ENCODE measurements at places on chromosomes 13 and 19.

GRCh38 chr19:10295305-10295846 is 5.6 kb downstream of the ICAM5 start:
- DNase-seq = no peak

- DNase-seq = no peak
Measured at GRCh38 chr13:112248406-112248760, 127.8 kb upstream of the SPACA7 start.

GRCh38 chr13:40963927-40964326 is 55.2 kb downstream of the ELF1 start:
- DNase-seq = no peak

DNA sequence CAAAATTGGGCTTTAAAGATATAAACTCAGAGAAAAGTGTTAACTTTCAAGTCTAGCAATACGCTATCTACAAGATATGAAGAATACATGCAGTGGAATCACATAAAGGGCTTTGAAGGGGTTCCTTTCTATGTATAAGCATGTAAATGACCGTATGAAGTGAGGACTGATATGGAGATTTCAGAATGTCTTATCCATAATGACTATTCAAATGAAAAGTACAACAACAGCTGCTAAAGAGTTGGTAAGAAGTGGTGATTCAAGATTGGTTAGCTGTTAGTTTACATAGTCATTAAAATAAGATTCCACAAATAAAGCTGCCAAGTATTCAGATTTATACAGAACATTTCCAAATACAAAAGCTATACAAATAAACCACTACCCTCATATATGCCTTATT is 153.4 kb upstream of the STARD13 start:
- DNase-seq = no peak

DNA sequence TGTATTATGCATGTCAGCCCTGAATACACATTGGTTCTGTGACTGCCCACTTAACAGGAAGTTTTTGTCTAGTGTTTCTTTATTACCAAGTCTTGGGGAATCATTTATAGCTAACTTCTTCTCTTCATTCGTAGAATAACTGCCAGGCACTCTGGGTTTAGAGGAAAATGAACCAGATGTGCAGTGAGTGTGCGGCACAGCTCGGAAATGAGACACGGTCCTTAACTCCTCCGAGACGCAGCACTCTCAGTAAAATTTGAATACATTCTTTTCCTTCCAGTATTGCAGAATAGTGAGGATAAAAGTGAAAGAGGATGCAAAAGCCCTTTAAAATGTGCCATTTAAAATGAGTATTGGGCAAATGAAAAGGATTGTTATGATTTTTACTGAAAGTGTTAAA is 29.2 kb downstream of the ATP8A2 start:
- DNase-seq = no peak

GRCh38 chr13:94780421-94780820 is 68.1 kb upstream of the SOX21 start:
- DNase-seq = no peak

DNA sequence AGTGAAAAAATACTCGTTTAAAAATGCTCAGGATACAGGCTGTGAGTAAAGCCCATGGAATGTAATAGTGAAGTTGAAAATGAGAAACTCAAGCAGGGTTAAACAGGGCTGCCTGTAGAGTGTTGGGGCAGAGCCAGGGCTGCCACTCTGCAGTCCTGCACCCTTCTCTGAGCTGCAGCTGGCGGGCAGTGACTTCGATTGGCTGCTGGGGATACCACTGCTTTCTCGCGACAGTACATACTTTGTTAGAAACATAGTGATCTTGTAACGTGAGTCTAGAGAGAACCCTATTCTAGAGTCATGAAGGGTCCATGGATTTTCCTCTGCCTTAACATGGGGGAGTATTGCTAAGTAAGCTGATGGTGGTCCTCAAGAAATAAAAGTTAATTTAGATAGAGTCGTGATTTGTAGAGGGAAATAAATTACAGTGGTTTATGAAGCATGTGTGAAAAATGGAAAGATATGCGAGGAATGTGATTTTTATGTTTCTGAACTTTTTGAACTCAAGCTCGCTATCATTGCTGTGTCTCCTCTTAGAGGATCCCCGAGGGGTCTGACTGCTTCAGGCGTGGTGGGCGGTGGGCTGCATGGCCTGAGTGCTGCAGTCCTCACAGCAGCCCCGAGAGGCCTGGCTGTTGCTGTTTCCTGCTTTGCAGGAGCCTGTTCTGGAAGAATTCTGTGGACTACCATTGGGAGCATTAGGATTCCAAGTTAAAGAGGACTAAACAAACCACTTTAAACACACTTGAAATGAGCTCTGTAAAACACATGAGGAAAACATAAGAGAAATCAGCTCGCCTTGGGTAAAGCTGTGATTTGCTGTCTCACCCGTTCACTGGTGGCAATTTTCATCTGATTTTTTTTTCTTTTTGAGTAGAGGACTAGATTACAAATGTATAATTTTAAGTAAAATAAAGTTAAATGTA is 95.7 kb downstream of the ARHGEF7 start:
- no peak for DNase-seq

- no peak for DNase-seq
Measured at GRCh38 chr13:77907666-77908341, 10.8 kb downstream of the EDNRB start.

DNA sequence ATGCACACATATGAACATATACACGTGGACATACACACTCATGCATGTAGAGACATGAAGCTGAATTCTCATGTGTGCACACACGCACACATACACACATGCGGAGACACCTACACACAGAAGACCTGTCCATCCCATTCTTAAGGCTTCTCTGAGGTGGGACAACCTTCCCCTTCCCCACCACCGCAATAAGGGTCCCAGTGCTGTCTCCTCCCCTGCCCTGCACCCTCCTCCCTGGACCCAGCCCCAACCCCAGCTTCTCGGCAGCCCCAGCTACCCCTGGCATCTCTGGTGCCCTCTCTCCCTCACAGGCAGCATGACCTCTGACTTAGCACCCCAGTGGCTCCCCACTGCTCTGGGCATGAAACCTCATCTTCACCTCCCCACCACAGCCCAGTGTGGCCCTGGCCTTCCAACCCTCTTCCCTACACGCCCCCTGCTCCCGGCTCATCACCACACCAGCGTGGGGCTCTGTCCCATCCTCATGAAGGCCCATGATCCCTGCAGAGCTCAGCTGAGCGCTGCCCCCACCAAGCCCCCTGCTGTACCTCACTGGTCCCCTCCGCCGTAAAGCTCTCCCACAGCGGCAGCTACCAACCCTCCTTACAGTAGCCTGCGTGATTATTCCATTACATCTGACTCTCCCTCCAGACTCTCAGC is 204.1 kb upstream of the ZNF536 start:
- DNase-seq = no peak

GRCh38 chr13:101569807-101570206 is 117.3 kb downstream of the ITGBL1 start:
- no peak for DNase-seq

- no peak for DNase-seq
Measured at GRCh38 chr13:93925990-93926389, 553.5 kb downstream of the DCT start.

GRCh38 chr19:48506138-48506733 is 5.4 kb downstream of the LMTK3 start:
- peak; percentile 59 for DNase-seq

- peak; percentile 47 for DNase-seq
Measured at GRCh38 chr19:43504426-43505185, at the start of gene PHLDB3. PHLDB3 (minus strand) TSS chr19:43504746; CDS start chr19:43504118, 628 bp downstream.

DNA sequence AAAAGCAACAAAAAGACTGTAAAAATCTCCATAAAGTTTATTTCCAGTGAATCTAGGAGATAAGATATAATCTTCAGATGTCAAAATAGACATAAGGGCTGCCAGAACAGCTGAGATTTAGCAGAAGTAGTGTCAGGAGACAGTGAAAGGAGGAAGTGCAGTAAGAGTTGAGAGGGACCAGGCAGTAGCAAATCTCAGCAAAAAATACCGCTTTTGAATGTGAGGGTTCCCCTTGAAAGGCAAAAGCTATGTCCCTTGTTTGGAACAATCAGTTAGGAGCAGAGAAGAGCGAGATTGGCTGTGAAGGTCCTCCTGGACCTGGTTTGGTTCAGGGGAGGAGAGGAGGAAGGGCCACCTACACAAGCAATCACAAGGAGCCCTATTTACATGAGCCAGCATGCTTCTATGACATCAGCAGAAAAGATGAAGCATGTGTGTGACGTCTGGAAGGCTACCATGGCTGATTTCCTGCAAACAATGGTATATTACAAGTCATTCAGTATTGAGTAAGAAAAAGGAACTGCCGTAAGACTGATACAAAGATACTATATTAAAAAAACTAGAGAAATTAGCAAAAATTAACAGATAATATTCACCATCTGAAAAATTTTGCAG is 98.9 kb upstream of the SIAH3 start:
- no peak for DNase-seq

GRCh38 chr13:109655206-109655600 is 131.2 kb downstream of the IRS2 start:
- DNase-seq = no peak

DNA sequence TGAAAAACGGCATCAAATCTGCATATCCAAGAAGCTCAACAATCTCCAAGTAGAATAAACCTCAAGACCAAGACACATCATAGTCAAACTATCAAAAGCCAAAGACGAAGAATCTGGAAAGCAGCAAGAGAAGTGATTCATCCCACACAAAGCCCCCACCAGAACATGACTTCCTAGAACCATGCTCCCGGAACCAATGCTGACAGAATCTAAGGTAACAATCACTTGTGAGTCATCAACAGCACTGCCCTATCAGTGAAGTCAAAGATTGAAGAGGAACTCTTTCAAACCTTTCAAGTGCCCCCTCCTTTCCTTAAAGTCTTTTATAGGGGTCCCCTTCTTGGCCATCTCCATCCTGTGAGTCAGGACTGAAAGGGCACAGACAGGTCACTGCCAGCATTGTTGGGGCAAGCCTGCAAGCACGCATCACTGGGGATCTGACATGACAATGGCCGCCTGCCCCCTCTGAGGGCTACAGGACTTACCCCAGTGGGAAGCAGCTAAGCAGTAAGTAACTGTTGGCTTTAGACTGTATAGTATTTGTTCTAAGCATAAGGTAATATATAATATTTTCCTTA is at the start of gene CCDC70:
Gene CCDC70, plus strand, starts transcription at position 247 of the 578 bp plus-strand sequence. CDS start 3,443 bp downstream, outside the sequence.
- DNase-seq = no peak

DNA sequence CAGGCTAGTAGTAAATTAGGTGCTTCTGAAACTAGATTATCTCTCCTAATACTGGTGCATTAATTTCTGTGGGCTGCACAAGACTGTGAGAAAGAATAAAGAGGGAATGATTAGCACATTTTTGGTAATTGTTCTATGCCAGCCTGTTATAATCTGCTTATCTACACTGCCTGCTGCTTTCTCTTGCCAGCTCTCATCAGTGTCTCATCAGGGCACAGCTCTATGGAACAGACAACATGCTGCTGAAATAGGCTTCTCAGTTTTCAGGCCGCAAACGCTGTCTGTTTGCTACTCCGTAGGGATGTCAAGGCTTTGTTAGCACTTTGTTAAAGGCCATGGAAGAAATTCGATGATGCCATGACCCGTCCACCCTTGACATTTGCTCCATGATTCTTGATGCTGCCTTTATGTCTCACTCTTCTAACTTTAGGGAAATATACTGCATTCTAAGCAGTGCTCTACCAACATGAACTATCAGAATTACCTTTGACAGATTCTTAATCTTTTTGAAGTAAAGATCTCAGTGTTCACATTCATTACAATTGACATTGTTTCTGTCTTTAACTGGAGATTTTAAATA is 84.0 kb upstream of the PRR20A start:
- no peak for DNase-seq

GRCh38 chr13:42615691-42616090 is 41.7 kb downstream of the TNFSF11 start:
- DNase-seq = no peak

DNA sequence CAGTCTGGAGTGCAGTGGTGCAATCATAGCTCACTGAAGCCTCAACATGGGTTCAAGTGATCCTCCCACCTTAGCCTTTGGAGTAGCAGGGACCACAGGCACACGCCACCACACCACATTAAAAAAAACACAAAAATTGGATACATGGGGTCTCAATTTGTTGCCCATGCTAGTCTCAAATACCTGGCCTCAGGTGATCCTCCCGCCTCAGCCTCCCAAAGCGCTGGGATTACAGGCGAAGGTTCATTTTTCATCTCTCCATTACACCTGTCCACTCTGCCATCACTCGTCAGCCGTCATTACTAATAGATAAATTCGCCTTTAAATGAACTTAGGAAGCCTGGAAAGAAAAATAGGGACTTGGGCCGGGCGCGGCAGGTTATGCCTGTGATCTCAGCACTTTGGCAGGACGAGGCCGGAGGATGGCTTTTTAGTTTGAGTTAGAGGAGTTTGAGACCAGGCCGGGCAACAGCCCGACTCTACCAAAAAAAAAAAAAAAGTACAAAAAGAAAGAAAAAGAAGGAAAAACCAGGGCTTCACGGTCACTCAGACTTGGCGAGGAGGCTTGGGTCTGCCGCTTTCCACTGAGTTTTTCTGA is 685 bp upstream of the SUPT5H start:
- DNase-seq = no peak

- DNase-seq = no peak
Measured at GRCh38 chr19:43469160-43469480, 3.7 kb upstream of the LYPD3 start.

GRCh38 chr19:11587975-11588631 is 9.2 kb upstream of the ZNF627 start:
- no peak for DNase-seq

GRCh38 chr19:40081411-40081810 is 9.3 kb downstream of the ZNF780A start:
- no peak for DNase-seq

DNA sequence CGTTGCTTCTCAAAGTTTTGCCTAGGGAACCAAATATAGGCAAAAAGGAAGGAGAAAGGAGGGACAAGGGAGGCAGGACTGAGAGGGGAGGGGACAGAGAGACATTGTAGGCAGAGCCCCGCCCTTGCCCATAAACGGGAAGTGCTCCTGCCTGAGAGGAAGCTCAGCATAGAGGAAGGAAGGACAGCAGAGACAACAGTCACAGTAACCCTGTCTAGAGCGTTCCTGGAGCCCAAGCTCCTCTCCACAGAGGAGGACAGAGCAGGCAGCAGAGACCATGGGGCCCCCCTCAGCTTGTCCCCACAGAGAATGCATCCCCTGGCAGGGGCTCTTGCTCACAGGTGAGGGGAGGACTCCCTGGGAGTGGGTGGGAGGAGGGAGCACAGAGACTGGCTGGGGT is at the start of gene CEACAM21:
Gene CEACAM21, plus strand, starts transcription at position 169 of the 400 bp plus-strand sequence. Its CDS starts 109 bp downstream, at position 278.
- no peak for DNase-seq

- no peak for DNase-seq
Measured at GRCh38 chr19:18239303-18239702, 13.1 kb upstream of the PDE4C start.

- DNase-seq = no peak
Measured at GRCh38 chr13:33394294-33394932, 108.9 kb upstream of the STARD13 start.

GRCh38 chr19:46390121-46390858 is 23.1 kb downstream of the CCDC8 start:
- DNase-seq = no peak

GRCh38 chr13:98195054-98195791 is 18.2 kb upstream of the RNF113B start:
- DNase-seq = no peak

DNA sequence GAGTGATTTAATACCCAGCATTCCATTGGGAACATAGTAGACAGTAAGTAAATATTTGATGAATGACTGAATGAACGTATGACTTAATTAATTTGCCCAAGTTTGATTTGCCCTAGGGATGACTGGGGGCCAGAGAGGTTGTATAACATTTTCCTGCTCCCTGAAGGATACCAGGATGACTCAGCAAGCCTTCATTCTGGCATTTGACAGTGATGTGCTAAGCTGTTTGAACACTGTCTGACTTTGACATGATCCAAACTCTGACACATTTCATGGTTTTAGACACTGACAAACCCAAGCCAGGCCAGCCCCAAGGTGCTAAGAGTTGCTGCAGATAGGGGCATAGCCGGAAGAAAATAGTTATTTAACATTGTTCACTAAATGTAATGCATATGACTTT is 53.4 kb upstream of the KLF12 start:
- no peak for DNase-seq

Measured in cerebellar cortex (tissue), 1 donor.